ENCODE measurements at places on chromosomes 2 and 18.

DNA sequence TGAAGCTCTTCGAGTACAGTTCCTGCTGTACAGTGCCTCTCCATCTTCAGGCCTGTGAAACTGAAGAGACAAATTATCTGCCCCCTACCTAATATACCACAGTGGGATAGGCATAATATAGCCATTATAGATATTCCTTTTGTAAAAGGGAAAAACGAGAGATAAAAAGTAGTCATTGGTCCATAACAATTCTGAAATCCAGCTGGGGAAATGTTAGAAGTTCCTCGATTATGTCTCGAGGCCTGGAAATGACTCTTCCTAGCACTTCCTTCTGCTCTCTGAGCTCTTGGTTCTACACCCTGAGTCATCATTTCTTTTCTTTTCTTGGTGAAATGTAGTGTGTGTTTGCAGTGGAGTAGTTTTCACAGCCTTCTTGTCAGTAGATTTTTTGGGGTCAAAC, 51.5 kb downstream of the ASB1 start:
- DNase-seq: no peak

GRCh38 chr2:181581534-181581933, 75.4 kb downstream of the CERKL start:
- no peak for DNase-seq

GRCh38 chr18:8623549-8624106, 14.4 kb downstream of the RAB12 start:
- no peak for DNase-seq

DNA sequence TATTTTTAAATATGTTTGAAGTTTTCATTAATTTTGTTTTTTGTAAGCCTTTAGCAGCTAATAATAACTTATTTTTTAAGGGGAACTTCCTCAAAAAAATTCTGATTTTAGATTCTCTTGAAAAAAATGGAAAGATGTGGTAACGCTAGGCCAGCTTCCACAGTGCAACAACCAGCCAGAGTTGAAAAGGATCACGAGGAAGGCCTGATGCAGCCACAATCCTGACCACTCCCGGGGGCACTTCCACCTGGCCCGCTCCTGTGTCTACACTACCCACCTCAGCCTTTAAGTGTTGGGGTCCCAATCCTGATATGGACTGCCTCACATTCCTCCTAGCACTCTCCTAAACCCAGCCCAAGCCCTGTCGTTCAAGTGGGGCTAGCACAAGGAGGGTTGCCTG, 101.1 kb downstream of the TMEM17 start:
- DNase-seq: no peak

DNA sequence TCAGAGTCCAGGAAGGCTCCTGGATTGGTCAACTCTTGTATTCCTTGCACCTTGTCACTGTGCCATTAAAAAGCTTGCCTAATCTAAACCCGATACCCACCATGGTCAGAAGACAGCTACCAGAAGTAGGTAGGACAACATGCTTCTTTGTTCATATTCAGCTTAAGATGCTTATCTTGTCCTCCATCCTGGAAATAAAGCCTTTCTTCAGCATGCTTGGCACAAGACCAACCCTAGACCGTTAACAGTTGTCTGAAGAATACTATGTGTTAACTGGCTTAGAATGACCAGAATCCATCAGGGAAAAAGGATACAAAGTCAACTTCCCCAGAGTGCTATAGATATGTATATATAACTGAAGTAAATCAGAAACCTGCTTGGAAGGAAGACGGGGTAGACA, 193.9 kb downstream of the ZRANB3 start:
- no peak for DNase-seq

DNA sequence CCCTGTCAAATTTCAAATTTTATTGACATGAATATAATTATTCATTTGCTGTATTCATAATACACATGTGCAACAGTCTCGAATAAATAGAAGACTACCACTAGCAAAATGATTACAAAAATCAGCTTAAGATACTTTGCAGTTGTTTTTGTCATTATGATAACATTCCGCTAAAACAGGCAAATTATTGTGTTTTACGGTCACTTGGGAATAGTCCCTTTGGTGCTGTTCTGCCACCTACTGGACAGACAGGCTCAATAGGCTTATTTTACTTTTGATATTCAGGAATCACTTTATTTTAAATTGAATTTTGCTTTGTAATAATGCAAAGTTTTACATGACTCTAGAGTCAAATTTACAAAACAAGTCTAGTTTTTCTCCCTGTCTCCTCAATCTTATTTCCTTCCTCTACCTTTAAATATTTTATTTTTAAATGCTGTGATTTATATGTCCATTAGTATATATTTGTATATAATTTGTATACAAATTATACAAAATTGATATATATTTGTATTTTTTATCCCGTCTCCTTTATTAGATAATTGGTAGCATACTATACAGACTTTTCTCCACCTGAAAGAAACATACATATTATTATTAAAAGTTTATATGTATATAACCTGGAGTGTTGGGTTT, 456.3 kb downstream of the DLGAP1 start:
- DNase-seq: no peak

GRCh38 chr18:44679914-44680272, 795 bp upstream of the SETBP1 start:
- no peak for DNase-seq

DNA sequence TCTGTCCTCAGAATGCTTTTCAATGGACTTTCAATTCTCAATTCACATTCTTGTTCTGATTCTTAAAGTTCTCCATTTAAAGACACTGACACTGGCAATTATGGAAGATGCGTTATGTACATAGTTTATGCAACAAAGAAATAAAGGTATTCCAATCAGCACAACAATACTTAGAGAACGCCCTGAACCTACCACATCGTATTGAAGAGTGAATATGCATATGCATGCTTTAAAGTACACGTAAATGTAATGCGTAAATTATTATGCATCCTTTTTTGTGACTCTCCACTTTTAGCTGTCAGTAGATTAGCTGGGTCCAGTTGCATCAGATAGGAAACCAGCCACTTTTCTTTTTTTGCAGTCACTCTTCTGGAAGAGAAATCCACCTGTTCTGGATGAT, 83.5 kb downstream of the RBM43 start:
- no peak for DNase-seq

DNA sequence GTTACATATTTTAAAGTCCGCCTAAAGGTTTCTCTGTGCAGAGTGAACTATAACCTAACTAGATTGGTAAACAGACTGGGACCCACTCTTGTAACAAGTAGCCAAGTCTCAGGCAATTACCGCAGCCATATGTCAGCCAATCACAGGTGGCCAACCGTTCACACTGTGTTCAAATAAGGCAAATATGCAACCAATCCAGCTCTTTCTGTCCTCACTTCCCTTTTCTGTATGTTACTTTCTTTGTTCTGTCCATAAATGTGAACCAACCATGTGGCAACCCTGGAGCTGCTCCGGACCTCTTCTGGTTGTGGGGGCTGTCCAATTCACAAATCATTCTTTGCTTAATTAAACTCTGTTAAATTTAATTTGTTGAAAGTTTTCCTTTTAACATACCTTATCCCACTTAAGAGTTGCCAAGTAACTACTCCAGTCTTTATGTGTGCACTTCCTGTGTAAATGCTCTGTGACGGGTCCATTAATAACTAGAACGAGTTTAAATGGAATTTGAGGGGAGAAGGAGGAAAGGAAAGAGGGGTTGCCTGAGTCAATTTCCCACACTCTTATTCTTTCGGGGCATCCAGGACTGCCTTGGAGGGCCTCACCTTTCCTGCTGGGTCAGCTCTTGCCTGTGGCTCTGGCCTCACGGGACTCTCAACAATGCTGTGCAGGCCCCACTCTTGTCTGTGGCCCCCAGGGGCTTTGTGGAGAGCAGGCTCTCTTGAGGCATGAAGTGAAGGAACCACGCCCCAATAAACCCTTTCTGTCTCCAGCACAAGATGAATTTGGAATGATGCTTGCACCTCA, 6.6 kb upstream of the RPL37A start:
- no peak for DNase-seq

GRCh38 chr2:157771234-157771633, 104.9 kb downstream of the ACVR1 start:
- DNase-seq: no peak

DNA sequence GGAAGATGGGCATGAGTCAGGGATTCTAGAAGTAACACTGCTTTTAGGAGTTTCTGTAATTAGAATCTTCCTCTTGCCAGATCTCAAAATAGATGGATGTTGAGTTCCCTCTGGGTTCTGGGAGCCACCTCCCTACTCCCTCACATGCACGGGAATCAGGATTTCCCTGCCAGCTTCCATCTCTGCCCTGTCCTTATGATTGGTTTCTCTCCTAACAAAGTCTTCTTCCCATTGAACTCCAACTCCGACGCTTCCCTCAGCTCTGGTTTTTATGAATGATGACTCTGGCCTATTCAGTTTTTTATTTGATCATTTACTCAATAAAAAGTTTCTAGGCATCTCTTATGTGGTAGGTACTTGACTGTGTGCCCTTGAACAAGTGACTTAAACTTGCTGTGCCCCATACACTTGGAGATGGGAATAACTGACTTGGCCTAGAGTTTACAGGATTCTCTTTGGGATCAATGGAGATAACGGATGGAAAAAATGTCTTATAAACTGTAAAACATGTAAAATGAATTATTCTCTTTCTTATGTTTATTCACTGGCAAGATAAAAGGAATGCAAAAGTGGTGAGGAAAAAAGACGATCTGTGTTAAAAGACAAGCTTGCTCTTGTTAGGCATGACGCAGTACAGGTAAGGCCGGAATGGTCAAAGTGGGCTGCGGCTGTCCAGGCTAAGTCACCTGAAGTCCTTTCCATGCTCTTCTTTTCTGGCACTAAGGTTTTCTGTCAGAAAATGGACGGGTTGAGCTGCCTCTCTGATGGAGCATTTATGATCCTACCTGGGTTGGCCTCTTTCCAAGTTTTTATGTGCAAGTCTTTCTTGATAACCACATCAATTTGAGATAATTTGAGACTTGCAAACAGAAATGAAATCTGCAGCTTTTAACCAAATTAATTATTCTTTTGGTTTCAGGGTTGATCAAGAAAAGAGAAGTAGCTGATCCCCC, 199.6 kb downstream of the MYCN start:
- no peak for DNase-seq

GRCh38 chr2:164600763-164601162, 20.5 kb downstream of the GRB14 start:
- DNase-seq: no peak

GRCh38 chr2:70726947-70727725, 40.9 kb downstream of the ADD2 start:
- DNase-seq: no peak

GRCh38 chr18:65975536-65975935, 224.7 kb downstream of the CDH7 start:
- no peak for DNase-seq

GRCh38 chr2:173044686-173045085, 31.0 kb upstream of the MAP3K20 start:
- DNase-seq: no peak

- no peak for DNase-seq
These were observed 177.5 kb upstream of the ETAA1 start for GRCh38 chr2:67219651-67220050.

DNA sequence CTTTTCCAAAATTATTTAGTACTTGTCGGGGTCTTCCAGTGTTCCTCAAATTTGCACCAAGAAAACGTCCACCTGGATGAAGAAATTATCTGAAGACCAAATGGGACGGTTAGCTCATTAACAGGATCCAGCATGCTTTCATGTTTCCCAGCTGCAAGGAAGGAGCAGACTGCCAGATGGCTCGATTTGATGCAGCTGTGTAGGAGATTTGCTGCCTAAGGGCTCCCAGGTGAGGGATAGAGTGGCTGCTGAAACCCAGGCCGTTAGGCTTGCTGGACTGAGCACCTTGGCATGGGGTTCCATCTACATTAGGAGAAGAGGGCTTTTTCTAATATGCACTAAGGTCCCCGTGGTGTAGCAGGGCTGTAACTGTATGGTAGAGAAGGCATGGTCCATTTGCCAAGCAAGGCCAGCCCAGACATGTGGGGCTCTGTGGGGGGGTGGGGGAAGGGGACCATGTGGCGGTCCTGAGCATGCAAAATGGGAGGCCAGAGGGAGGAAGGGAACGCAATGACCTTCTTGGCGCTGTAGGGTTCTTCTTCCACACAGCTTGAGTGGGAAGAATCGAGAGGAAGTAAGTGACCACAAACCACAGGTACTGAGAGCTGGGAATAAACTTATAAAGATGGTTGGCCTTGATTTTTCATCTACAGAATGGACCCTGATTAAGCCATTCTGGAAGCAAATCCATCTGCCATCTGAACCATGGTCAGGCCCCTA, 144.0 kb downstream of the TMEM163 start:
- DNase-seq: no peak

GRCh38 chr2:30146337-30147195, at the start of gene YPEL5:
Gene YPEL5, plus strand, starts transcription at chr2:30147007. Its CDS starts 9,645 bp downstream, at chr2:30156652.
- peak; percentile 100 for DNase-seq

DNA sequence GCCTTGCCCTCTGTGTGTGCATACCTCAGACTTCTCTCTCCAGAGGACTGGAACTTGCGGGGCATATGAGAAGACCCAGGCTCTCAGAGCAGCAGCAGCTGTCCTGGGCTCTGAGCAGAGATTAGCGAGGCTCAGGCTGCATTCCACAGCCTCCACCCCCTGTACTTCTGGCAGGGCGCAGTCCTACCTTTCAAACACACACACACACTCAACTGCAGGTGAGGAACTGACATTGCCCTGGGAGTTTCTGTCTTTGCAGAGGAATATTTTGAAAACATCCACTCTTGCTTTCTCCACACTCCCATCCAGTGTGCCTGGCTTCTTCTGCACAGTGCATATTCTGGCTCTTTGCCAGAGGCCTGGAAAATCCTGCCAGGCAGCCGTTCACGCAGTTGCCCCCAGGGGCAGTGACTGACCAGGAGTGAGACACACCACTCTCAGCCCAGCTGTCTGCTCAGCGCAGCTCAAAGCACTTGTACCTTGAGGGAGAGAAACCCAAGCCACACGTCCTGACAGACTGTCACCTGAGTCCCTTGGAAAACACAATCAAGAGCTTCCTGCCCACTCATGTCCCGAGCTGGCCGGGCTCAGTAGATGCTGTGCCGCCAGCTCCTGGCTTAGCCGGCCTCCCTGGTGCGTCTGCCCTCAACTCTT, 460.8 kb downstream of the RNF144A start:
- no peak for DNase-seq

- DNase-seq: no peak
These were observed 37.4 kb upstream of the C1D start for GRCh38 chr2:68100189-68100588.

- DNase-seq: no peak
These were observed 286.5 kb downstream of the C1D start for GRCh38 chr2:67776276-67776675.
